ENCODE measurements at places on chromosomes 2 and 18.

- DNase-seq, result no peak
Observed at GRCh38 chr2:28233164-28233676, 159.4 kb upstream of the FOSL2 start.

- DNase-seq, result no peak
Observed at GRCh38 chr2:119144806-119145205, 13.7 kb downstream of the C1QL2 start.

DNA sequence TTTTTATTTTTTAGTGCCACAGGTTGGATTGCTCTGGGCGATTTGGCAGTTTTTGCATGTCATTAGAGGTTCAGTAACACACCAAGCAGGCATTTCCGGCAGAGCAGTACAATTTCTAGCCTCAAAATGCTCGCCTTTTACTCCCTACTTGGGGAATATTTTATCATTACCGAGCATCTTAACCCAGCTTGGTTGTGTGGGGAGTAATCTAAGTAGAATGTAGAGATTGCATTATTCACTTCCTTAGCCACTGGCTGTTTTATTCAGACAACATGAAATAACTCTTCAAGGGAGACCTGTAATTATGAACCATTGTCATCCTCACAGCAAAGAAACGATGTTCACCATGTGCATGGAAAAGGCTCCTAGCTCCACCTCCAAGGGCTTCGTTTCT, 13.1 kb downstream of the GRP start:
- DNase-seq, result no peak

DNA sequence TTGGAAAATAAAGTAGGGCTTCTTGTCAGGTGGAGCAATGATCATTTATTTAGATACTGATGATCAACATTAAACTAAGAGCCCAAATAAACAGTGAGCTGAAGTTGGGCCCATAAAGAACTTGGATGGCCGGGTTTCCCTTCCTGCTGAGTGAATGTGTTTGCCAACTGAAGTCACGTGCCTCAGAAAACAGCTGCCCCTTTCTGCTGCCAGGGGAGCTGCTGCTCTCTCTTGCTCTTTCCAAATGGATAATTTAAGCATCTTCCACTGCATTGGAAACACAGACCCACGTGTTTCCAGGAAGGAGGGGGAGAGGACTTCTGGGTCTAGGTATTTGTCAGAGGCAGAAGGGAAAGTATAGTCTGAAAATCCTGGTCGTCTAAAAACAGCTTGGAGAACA, 22.9 kb upstream of the NCKAP5 start:
- DNase-seq, result no peak

DNA sequence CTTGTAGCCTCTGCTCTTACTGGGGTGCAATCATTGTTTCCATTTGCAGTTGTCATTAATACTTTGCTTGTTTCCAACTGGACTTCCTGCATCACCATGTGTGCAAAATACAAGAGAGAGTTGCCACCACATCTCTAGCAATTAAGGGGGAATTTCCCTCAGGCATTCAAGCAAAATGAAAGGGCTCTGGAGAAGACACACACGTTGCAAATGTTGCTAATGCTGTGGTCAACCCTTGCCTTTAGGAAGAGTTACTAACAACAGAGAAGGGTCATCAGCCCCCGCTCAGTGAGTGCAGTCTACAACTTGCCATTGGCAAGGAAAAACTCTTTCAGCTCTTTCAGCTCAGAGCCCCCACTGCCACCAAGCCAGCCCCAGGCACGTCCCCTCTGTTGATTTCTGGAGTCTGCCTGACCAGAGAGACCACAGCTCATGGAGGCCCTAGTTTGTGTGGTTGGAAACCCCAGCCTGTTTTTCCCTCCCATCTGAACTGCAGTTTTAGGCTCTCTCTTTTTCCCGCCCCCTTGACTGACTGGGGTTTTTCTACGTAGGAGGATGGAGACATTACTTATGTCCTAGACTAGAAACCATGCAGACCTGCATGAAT, 25.9 kb upstream of the GPR45 start:
- no peak for DNase-seq

GRCh38 chr18:9961041-9961440, 47.2 kb downstream of the VAPA start:
- DNase-seq, result no peak

DNA sequence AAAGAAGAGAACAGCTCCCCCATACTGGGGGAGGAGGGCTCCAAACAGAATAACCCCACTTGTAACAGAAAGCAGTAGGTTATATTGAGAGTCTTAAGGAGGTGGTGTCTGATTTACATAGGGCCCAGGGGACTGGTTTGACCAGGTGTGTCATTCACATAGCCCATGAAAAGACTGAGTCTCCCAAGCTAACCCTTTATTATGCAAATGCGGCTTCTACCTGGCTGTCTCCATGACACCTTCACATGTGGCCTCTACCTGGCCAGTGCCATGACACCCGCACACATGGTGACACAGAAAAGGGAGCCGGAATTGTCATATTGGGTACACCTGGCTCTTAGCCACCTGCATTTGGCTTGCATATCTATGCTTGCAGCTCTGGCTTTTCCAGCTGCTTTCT, 1057.2 kb upstream of the PIK3C3 start:
- no peak for DNase-seq

DNA sequence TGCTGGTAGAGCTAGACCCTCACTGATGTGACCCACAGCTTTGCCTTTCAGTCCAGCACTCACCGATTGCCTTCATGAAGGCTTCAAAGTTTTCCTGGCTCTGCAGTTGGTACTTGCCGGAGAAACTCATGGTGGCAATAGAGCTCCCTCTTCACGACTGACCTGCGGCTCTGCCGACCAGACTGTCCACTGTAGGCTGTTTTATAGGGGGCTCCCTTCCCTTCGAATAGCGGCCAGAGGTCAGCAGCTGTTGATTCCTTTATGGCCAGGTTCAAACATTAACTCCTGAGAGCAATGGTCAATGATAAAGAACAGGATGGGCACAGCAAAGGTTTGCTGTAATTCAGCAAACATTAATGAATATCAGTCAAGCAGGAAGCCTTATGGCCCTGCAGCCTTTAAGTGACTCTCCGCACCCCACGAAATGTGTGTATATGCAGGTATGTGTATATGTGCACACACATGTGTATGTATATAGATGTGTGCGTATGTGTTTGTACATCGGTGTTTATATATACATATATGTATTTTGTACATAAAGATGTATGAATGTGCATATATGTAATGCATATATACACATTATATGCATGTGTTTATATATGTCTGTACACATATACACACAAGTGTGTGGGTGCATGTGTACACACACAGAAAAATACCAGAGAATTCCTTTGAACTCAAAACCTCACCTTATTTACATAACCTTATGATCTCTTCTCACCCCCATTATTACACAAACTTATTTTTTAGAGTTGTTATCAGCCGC, at the start of gene FABP1:
Gene FABP1 (minus strand): TSS at position 175 of the 766 bp plus-strand sequence. CDS start 45 bp downstream, at position 130.
- no peak for DNase-seq

DNA sequence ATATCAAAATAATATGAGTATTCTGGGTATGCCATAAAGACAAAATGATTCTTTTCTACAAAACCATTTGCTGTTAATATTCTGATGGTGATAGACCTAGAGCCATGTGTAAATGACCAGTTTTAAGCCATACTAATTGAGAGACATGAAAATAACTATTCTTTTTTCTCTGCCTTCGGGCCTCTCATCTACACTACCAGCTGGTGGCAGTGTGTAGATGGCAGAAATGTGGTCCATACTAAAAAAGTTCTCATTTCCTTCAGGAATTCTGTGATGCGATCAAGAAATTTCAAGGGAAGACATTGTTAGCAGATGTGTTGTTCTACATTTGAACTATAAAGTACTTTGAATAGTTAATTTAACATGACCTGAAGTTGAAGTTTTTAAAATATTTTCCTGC, 485.2 kb downstream of the TRIB2 start:
- no peak for DNase-seq

DNA sequence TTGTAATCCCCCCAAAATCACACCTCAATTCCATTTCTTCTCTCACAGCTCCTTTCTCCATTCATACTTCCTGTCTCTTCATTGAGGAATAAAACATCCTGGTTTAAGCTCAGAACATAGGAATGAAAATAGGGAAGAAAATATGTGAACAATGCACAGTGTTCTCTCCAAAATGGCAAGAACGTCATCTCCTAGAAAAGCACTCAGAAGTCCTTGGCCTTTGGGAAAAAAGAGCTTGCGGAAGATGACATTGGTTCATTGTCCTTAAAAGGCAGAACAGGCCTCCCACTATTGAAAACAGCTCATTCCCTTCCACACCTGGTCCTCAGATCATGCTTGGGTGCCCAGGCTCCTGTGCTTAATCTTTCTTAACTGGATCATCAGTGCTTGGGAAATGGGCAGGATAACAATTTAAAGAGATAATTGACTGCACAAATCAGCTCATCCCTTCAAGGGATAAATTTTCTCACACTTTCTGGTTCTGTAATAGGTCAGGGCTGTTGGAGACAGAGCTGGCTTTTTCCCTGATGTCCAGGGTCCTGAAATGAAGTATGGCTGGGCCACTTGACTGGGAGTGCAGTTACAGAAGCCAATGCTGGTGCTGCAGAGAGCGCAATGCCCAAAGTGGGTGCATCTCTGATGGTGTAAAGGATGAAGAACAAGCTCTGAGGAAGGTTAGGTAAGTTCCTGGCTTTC, 69.2 kb downstream of the MARCHF4 start:
- DNase-seq, result no peak

GRCh38 chr2:212692466-212692865, 153.9 kb upstream of the ERBB4 start:
- no peak for DNase-seq

- DNase-seq, result no peak
Observed at GRCh38 chr18:28963481-28963880, 786.6 kb upstream of the CDH2 start.

DNA sequence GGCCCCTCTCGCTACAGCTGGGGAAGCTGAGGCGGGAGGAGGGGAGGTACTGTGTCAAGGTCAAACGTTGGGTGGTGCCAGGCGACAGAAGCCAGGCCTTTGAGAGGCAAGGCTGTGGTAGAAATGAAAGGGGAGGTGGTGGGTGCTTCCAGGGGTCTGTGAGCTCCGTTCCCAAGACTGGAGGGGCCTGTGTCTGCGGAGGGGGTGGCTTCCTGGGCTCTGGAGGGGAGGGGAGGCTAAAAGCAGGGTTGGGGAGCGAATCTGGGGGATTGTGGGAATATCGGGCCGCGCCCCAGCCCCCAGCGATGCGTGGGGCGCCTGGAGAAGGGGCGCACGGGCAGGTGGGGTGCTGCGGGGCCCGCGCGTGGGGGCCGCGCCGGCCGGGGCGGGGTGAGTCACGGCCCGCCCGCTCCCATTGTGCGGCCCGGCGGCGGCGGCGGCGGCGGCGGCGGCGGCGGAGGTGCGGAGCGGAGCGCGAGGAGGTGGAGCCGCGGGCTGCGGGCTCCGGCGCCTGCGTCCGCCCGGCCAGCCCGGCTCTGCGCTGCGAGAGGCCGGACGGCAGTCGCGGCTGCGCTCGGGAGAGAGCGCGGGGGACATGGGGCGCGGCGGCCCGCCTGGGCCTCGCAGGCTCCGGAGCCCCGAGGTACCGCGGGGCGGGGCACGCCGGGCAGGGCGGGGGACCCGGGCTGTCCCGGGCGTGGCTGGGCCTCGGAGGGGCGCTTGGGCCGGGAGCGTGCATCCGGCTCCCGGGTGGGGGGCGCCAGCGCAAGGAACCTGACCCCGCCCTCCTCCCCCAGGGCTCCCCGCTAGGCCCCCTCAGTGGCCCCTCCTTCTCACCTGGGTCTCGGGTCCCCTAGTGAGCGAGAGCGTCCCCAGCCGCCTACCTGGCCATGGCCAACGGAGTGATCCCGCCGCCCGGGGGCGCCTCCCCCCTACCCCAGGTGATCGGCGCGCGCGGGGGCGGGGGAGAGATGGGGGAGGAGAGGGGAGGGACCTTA, at the start of gene SLC4A3:
Gene SLC4A3 (plus strand): TSS at position 528 of the 998 bp plus-strand sequence. CDS start 363 bp downstream, at position 891.
- no peak for DNase-seq

DNA sequence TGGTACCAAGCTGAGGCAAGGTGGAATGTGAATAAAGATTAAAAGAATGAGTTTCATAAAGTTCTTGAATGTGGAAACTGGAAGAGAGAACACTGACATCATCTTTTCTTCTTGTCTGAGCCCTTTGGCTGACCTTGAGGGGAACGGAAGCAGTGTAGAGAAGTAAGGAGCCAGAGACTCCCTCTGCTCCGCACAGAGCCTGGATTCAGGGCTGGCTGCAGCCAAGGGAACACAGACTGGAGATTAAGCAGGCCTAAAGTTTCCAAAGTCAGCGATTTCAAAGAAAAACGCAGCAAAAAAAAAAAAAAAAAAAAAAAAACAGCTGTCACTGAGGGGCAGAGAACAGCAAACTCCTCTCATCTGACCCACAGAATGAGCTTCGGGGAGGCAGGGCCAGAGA, 19.3 kb upstream of the ALK start:
- DNase-seq, result no peak

GRCh38 chr18:80006724-80007123, 18.4 kb upstream of the TXNL4A start:
- no peak for DNase-seq

DNA sequence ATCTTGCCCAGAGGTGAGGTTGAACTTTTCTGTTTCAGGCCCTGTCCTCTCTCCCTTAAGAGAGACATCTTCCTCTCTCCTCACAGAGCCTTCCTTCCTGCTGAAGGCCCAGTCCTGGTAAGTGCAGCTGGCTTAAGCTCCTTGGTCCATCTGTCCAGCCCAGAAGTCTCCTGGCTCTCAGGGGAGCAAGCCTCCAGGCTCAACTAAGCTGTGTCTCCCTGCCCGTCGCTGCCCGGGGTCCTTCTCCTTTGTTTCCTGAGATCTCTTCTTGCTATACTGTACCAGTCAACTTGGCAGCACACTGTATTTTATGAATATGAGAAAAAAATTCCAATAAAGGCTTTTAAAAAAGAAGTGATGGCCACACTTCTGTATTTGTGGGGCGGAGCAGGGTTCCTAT, 77.4 kb downstream of the KCNF1 start:
- peak; percentile 1 for DNase-seq

DNA sequence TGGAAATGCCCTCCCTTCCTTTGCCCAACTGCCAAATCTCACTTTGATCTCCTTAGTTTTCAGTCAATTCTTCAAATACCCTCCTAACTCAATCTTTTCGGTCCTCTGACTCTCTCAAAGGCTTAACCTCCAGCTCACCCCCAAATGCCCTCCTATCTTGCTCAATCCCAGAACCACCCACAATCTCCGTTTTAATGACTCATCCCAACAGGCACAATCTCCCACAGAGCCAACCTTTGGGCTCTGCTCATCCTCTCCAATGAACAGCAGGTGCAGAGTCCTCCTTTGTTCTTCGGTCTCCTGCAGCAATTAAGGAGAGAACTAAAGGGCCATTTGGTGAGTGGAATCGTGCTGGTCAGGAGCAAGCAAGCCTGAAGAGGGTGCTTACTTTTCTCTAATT, 366.1 kb upstream of the CRIM1 start:
- no peak for DNase-seq

GRCh38 chr2:241564596-241565410, 6.3 kb downstream of the BOK start:
- no peak for DNase-seq

- no peak for DNase-seq
Observed at GRCh38 chr2:44953499-44953883, 12.0 kb downstream of the SIX3 start.

DNA sequence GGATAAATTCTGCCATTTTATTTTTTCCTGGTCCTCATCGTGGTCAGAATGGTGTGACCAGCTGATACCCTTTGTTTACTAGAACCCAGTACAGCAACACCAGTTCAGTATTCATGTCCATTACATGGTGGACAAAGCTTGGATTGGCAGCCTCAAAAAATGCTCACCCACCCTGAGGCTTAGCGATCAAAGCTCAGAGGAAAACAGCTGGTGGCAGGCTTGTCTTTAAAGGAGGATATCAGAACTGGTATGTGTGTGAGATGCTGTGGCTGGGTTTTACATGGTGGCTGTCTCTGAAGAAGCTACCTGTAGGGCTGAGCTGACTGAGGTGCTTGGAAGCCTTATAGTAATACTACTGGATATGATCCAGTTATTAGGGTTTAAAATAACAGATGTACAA, 471.1 kb upstream of the MEX3C start:
- no peak for DNase-seq
